ENCODE measurements at places on chromosomes 16 and 17.

DNA sequence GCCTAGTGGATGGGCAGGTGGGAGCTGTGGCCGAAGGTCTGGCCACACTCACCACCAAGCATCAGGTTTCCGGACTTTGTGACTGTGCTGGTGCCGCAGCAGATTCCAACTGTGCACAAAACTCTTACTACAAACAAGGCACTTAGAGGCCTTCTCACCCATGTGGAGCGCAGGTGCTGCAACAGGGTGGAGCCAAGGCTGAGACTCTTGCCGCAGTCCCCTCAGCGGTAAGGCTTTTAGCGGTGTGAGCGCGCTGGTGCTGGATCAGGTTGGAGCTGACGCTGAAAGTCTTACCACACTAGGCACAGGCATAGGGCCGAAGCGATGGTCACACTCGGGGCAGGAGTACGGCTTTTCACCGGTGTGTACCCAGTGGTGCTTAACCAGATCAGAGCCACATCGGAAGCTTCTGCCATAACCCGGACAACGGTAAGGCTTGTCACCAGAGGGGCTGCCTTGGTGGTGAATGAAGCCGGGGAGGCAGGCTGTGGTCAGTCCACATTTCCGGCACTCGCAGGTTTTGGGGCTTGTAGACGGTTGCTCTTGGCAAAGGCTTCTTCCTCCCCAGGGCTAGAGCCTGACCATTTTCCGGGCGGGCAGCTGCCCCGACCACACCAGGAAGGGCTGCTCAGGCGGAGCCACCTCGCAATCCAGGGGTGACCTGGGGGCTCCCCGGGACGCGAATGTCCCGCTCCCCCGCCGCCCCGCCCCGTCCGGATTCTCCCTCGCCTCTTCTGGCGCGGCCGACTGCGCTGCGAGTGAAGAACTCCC is 1.0 kb upstream of the ARMC5 start:
- peak; percentile 72 for DNase-seq

DNA sequence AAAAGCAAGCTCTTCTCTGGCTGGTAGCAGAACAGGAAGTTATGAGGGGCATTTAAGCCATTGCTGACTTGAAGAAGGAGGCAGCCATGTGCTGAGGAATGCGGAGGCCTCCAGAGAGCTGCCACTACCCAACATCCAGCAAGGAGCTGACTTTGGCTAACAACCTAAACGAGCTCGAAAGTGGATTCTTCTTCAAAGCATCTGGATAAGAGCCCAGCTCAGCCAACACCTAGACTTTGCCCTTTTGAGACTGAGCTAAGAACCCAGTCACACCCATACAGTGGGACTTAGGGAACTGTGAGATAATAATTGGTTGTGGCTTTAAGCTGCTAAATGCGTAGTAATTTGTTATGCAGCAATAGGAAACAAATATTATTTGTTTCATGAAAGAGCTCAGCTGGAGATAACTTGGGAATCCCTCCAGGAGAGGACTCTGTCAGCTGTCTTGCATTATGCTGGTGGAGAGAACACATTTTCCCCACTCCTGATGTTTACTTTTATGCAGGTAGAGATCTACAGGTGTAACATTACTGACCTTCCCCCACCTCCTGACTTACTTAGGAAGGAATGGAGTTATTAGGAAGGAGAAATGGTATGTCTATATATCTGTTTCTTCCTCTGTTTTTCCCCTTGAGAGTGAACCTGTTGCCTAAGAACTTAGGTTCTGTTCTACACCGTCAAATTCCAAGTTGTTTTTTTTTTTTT is 52.7 kb upstream of the ZNF629 start:
- no peak for DNase-seq

- no peak for DNase-seq
Observed at GRCh38 chr16:86337581-86338402, 172.5 kb upstream of the FOXF1 start.

- no peak for DNase-seq
Observed at GRCh38 chr16:72711823-72712222, 336.1 kb downstream of the ZFHX3 start.

- no peak for DNase-seq
Observed at GRCh38 chr16:75860326-75861053, 134.2 kb upstream of the CPHXL start.

DNA sequence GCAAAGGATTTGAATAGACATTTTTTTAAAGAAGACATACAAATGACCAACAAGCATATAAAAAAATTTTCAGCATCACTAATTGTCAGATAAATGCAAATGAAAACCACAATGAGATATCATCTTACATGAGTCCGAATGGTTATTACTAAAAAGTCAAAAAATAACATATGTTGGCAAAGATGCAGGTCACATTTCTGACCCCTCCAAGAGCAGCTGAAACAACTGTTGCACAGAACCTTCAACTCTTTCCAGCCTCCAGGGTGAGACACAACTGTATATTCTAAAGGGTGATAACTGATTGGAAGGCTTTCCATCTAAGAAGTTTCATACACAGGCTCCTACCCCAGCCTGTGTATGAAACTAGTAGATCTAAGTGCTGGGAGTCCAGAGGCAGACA is 51.9 kb downstream of the SLFN5 start:
- DNase-seq: no peak

DNA sequence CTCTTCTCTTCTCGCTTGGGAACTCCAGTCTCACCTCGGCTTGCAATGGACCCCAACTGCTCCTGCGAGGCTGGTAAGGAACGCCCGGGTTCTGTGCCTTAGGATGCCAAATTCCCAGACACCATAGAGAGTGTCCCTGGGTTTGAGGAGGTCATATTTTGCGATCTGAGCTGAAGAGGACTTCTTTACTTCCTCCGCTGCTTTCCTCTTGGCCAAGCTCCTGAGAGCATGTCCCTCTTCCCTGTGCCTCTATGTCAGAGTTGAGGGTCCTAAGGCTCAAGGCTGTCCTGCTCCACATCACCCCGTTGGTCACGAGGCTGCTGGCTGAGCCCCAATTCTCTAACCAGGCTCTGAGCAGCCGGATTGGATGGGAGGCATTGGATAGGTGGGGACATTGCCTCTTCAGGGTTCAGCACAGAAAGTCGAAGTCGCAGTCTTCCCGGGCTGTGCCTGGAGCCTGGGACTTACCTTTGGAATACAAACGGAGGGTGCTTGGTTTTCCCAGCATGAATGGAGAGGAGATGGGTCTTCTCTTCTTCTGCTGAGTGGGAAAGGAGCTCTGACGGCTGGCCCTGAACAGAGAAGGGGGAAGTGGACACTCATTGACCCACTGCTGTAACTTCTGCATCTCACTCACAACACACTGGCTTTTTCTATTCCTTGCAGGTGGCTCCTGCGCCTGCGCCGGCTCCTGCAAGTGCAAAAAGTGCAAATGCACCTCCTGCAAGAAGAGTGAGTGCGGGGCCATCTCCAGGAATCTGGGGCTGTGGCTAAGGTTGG is 416 bp downstream of the MT1H start:
- DNase-seq: no peak

DNA sequence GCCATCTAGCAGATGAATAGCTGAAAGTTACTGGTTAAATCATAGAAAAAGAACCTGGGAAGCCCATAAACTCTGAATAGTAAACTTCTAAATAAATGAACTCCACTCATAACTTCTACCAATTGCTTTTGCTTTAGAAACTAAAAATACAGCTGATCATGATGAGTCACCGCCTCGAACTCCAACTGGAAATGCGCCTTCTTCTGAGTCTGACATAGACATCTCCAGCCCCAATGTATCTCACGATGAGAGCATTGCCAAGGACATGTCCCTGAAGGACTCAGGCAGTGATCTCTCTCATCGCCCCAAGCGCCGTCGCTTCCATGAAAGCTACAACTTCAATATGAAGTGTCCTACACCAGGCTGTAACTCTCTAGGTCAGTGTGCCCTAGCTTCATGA is 9.7 kb downstream of the KAT7 start:
- no peak for DNase-seq

DNA sequence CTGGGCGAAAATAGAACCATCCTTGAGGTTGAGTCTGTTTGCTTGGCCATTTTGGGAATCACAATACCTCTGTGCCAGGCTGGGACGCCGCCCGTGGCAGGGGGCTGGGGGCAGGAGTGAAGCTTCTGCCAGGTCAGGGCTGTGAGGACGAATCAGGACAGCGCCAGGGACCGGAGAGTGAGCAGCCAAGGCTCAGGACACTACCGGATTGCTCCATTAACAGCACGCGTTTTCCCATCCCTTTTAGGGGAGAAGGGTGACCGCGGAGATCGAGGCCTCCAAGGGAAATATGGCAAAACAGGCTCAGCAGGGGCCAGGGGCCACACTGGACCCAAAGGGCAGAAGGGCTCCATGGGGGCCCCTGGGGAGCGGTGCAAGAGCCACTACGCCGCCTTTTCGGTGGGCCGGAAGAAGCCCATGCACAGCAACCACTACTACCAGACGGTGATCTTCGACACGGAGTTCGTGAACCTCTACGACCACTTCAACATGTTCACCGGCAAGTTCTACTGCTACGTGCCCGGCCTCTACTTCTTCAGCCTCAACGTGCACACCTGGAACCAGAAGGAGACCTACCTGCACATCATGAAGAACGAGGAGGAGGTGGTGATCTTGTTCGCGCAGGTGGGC is 23.4 kb downstream of the C1QTNF1 start:
- no peak for DNase-seq

DNA sequence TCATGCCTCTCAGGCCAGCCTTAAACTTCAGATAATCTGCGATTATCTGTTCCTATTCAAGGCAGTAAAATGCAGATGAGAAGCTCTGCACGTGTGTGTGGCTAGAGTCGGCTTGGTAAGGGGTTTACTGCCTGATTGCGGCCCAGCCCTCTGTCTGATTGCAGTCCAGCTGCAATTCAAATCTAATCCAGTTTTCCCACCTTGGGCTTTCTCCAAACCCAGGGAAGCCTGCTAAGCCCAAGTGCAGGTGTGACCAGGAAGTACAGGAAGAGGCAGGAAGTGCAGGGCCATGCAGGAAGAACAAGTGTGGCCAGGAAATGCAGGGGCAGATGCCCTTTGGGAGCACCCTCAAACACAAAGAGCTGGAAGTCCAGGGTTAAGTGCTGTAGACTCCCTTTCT is 314.9 kb downstream of the CEP112 start:
- DNase-seq: no peak

DNA sequence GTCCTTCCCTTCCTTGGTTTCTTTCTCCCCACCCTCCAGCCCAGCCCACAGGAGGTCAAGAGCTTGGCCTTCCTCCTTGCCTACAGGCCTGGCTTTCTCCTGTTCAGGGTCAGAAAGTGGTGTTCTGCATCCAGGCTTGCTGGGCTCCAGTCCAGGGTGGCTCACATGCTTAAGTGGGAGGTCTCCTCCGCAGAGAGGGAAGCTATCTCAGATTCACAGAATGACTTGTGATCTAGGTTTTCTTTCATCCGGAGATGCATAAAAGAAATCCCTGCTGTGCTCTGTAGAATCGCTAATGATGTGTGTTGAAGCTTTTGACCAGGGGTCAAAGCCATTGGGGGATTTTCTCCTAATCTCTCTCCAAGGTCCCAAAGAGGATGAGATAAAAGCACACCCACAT is 382.3 kb upstream of the EEF2KMT start:
- no peak for DNase-seq

DNA sequence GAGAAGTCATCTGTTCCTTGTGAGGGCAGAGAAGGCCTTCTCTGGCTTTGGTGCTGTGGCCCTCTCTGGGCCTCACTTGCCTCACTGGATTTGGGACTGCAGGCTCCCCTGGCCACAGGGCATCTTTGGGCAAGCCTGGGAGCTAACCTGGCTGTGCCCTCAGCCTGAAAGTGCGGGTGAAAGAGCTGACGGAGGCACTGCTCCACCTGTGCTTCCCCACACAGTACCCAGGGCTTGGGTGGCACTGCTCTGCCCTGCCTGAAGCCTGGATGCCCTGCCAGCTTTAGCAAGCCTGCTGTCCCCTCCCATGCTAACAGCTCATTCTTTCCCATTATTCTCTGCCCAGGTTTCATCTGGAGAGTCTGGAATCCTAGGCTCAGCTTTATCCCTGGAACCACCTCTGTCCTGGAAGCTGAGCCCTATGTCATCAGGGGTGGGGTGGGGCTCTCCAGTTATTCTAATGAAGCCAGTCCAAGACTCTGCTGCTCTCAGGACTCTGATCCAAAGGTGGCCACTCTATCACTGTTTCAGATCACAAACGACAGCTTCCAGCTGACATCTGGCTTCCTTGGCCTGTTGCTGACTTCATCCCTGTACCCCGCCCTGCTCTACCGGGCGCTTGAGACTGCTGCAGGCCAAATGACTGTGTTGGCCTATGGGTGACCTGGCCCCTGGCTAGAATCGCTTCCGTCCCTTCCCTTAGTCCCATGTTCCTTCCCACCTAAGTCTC is 29.3 kb downstream of the HIC1 start:
- no peak for DNase-seq

DNA sequence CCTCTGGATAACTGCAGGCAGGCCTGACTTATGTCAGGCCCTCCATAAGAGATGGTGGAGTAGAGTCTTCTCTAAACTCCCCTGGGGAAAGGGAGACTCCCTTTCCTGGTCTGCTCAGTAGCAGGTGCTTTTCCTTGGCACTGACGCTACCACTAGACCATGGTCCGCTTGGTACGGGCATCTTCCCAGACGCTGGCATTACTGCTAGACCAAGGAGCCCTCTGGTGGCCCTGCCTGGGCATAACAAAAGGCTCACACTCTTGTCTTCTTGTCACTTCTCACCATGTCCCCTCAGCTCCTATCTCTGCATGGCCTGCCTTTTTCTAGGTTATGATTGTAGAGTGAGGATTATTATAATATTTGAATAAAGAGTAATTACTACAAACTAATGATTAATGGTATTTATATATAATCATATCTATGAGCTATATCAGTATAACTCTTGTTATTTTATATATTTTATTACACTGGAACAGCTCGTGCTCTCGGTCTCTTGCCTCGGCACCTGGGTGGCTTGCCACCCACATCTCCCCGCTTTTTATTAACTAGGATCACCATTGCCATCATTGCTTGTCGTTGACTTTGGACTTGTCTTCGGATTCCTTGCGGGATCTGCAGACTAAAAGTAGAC is 59.8 kb upstream of the ARL4D start:
- peak; percentile 80 for DNase-seq

- DNase-seq: peak; percentile 37
Observed at GRCh38 chr16:29192329-29193247, 207.7 kb downstream of the LAT start.

- DNase-seq: peak; percentile 91
Observed at GRCh38 chr17:75848523-75849278, 4.5 kb upstream of the UNC13D start.

GRCh38 chr16:65956100-65956499 is 410.4 kb upstream of the CDH5 start:
- no peak for DNase-seq

DNA sequence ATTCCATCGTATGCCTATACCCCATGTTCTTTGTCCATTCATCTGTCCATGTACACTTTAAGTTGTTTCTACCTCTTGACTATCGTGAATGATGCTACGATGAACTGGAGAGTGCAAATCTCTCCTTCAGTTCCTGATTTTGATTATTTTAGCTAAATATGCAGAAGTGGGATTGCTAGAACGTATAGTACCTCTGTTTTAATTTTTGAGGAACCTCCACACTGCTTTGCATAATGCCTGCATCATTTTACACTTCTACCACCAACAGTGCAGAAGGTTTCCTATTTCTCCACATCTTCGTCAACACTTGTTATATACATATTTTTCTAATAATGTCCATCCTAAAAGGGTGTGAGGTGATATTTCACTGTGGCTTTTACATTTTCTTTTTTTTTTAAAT is 43.9 kb downstream of the SDR42E1 start:
- no peak for DNase-seq
